Transverse colon (tissue), 4 donors: ENCODE measurements at places on chromosomes 7 and 10. TPM values are rescaled to one million over a fixed set of nuclear protein-coding genes. Genes with fewer than 3 reads are reported as not detected.

DNA sequence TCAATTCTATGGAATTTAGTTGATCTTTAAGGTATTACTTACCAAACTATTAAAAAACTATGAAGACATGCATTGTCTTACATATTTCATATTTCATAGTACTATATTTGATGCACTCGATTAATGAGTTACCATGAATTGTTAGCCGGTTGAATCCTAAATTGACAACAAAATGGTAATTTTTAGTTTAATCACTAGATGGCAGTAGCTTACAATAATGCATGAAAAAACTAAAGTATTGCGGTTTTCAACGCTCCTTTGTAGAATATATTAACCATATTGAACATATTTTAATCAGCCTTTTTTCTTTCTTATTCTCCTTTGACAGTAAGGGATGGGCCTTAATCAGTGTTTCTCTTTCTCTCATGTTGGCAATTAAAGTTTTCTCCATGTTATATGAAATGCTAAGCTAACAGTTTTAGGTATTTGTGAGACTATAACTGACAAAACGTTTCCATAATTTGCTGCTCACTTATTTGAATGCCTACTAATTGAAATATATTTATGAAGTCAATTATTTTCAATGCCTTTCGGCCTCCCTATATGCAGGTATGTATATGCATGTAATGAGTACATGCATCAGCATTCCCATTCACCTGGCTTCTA is 48.5 kb upstream of the ARL4A start:
- no peak for DNase-seq
- H3K27me3 ChIP-seq, result no peaks in the 10 kb centered on the region
- no peaks in the 10 kb centered on the region for H3K36me3 ChIP-seq
- no peaks in the 10 kb centered on the region for H3K4me1 ChIP-seq
- no peak overlapping the region for H3K4me3 ChIP-seq
- H3K27ac ChIP-seq, result no peak overlapping the region

DNA sequence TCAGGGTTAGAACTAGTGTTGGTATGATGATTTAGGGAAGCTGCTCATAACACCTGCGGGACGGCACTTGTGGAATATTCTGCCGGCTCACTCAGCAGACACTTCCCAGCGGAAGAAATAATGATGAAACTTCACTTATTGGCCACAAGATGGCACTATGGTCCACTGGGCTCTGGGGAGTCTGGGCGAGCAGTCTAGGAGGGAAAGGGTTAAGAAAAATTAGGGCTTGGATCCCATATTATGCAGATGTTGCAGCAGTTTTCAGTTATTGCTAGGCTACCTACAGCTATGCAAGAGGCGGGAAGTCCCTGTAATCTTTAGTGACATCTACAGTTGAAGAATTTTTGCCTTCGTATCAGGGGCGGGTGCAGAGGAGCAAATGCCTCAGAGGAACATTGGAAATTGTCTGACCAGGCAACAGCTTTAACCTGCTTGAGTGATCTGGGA is 238.7 kb upstream of the PRSS58 start:
- H3K27ac ChIP-seq, result no peak overlapping the region
- peaks cover 34% of the 10 kb centered on the region for H3K4me1 ChIP-seq
- peak; percentile 26 for DNase-seq
- H3K36me3 ChIP-seq, result no peaks in the 10 kb centered on the region

DNA sequence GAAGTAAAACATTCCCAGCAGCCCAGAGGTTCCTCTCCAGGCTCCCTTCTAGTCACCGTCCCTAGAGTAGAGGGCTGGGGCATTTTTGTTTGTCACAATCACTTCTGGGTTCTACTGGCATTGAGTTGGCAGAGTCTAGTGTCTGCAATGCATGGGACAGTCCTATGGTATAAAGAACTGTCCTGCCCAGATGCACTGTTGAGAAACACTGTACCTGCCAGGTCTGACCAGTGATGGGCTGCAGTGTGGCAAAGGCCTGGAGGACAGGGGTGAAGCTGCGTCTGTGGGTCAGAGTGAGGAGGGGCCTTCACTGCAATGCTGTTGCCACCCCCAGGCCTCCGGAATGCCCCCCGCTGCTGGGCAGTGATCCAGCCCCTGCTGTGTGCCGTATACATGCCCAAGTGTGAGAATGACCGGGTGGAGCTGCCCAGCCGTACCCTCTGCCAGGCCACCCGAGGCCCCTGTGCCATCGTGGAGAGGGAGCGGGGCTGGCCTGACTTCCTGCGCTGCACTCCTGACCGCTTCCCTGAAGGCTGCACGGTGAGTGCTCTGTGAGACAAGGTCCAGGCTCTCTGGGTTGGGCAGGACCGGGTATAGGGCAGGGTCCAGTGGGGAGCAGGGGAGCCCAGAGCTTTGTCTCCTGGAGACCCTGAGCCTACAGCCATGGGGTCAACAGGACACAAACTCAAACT is 14.8 kb downstream of the SMO start:
- no peak overlapping the region for H3K27ac ChIP-seq
- DNase-seq, result no peak
- no peaks in the 10 kb centered on the region for H3K36me3 ChIP-seq
- H3K27me3 ChIP-seq, result no peaks in the 10 kb centered on the region
- no peaks in the 10 kb centered on the region for H3K4me1 ChIP-seq

DNA sequence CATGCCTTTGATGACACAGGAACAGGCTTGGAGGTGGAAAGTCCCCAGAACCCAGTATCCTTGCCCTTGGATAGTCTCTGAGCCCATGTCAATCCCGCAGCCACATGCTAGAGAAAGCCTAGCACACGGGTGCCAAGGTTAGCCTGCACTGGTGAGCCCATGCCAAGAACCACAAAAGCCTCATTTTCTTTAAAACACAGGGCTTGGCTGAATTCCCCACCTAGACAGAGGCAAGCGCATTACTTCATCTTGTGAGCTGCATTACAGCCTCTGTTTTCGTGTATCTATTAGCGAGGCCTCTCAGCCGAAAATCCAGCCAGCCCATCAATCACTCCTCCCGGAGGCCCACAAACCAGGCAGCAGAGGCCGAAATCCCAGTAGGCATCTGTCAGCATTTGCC is 314.9 kb upstream of the AUTS2 start:
- no peaks in the 10 kb centered on the region for H3K4me1 ChIP-seq
- no peaks in the 10 kb centered on the region for H3K36me3 ChIP-seq
- H3K4me3 ChIP-seq, result no peak overlapping the region
- H3K27me3 ChIP-seq, result no peaks in the 10 kb centered on the region
- no peak for DNase-seq
- H3K27ac ChIP-seq, result no peak overlapping the region

GRCh38 chr10:127405221-127405620 is 143.9 kb upstream of the NPS start:
- no peak for DNase-seq
- H3K36me3 ChIP-seq, result no peaks in the 10 kb centered on the region
- no peaks in the 10 kb centered on the region for H3K27me3 ChIP-seq
- no peak overlapping the region for H3K4me3 ChIP-seq
- H3K4me1 ChIP-seq, result no peaks in the 10 kb centered on the region
- no peak overlapping the region for H3K27ac ChIP-seq

GRCh38 chr10:21926949-21927348 is 76.6 kb downstream of the DNAJC1 start:
- H3K4me1 ChIP-seq, result no peaks in the 10 kb centered on the region
- H3K36me3 ChIP-seq, result no peaks in the 10 kb centered on the region
- H3K27ac ChIP-seq, result no peak overlapping the region
- no peak for DNase-seq
- no peak overlapping the region for H3K4me3 ChIP-seq

DNA sequence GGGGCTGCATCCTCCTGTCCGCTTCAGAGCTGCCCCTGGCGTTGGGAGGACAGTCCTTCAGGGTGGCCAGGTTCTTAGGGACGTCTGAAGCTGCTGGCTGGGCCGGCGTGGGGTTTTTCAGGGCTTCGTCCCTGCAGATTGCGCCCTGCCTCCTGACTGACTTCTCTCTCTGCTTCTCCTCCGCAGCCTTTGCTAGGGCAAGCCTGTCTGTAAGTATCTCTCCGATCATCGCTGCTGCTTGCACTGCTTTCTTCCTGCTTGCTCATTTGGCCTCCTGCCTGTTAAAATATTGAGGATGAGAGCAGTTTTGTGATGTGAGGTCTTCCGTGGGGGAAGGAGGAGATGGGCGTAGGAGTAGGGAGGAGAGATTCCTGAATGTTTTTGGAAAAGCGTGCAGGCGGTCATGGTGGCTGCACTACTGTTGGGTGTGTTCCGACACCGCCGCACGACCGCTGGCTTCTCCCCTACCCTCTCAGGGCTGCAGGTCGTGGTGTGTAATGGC is 25.3 kb downstream of the PFKFB3 start:
- H3K4me3 ChIP-seq, result no peak overlapping the region
- peaks cover 60% of the 10 kb centered on the region for H3K36me3 ChIP-seq
- no peak overlapping the region for H3K27ac ChIP-seq
- no peaks in the 10 kb centered on the region for H3K4me1 ChIP-seq
- no peaks in the 10 kb centered on the region for H3K27me3 ChIP-seq

GRCh38 chr10:95877881-95878280 is 29.9 kb upstream of the CC2D2B start:
- H3K27me3 ChIP-seq, result no peaks in the 10 kb centered on the region
- H3K27ac ChIP-seq, result no peak overlapping the region
- no peak for DNase-seq
- no peaks in the 10 kb centered on the region for H3K36me3 ChIP-seq
- H3K4me3 ChIP-seq, result no peak overlapping the region
- no peaks in the 10 kb centered on the region for H3K4me1 ChIP-seq

DNA sequence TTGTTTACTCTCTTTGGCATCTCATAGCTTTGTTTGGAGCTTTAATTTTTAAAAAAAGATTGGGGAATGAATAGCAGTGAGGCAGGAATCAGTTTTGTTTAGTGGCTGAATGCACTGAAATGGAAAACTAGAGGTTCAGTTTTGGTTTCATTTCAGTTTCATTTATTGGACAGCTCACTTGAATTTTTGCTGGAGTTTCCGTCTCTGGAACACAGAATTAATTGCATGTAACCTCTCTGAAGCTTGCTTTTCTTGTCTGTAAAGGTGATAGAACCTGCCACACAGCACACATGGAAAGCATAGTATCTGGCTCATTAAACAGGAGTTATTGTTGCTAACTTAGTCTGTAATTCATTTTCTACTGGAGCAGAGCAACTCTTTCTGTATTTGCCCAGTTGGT is 7.1 kb downstream of the GRM8 start:
- no peak overlapping the region for H3K4me3 ChIP-seq
- H3K27ac ChIP-seq, result no peak overlapping the region
- peaks cover 25% of the 10 kb centered on the region for H3K27me3 ChIP-seq
- no peaks in the 10 kb centered on the region for H3K4me1 ChIP-seq

- H3K27me3 ChIP-seq, result no peaks in the 10 kb centered on the region
- no peaks in the 10 kb centered on the region for H3K4me1 ChIP-seq
- no peak overlapping the region for H3K27ac ChIP-seq
- H3K4me3 ChIP-seq, result no peak overlapping the region
These were observed 19.1 kb downstream of the UBTD1 start for GRCh38 chr10:97517778-97518300.

DNA sequence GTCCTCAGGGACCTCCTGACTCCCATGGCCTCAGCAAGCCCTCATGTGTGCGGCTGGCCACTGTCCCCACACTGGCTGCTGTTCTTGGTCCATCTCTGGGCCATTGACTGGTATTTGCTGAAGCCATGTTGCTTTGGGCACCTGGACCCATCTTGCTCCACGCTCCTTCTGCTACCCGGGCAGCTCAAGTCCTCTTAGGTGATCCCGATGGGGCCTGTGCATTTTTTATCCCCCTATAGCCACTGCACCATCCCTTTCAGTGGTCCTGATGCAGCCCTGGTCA is 16.7 kb downstream of the RAMP3 start:
- H3K27me3 ChIP-seq, result no peaks in the 10 kb centered on the region
- DNase-seq, result no peak
- no peaks in the 10 kb centered on the region for H3K36me3 ChIP-seq
- no peak overlapping the region for H3K4me3 ChIP-seq

GRCh38 chr7:98879198-98879978 is 1.1 kb downstream of the TRRAP start:
- no peaks in the 10 kb centered on the region for H3K27me3 ChIP-seq
- peaks cover 19% of the 10 kb centered on the region for H3K4me1 ChIP-seq
- peak overlapping the region; percentile 94 for H3K4me3 ChIP-seq
- peak overlapping the region; percentile 99 for H3K27ac ChIP-seq

GRCh38 chr10:110392868-110393740 is 88.4 kb upstream of the SMNDC1 start:
- H3K27ac ChIP-seq, result no peak overlapping the region
- DNase-seq, result peak; percentile 58
- H3K36me3 ChIP-seq, result no peaks in the 10 kb centered on the region
- no peaks in the 10 kb centered on the region for H3K27me3 ChIP-seq
- peaks cover 27% of the 10 kb centered on the region for H3K4me1 ChIP-seq
- H3K4me3 ChIP-seq, result no peak overlapping the region

DNA sequence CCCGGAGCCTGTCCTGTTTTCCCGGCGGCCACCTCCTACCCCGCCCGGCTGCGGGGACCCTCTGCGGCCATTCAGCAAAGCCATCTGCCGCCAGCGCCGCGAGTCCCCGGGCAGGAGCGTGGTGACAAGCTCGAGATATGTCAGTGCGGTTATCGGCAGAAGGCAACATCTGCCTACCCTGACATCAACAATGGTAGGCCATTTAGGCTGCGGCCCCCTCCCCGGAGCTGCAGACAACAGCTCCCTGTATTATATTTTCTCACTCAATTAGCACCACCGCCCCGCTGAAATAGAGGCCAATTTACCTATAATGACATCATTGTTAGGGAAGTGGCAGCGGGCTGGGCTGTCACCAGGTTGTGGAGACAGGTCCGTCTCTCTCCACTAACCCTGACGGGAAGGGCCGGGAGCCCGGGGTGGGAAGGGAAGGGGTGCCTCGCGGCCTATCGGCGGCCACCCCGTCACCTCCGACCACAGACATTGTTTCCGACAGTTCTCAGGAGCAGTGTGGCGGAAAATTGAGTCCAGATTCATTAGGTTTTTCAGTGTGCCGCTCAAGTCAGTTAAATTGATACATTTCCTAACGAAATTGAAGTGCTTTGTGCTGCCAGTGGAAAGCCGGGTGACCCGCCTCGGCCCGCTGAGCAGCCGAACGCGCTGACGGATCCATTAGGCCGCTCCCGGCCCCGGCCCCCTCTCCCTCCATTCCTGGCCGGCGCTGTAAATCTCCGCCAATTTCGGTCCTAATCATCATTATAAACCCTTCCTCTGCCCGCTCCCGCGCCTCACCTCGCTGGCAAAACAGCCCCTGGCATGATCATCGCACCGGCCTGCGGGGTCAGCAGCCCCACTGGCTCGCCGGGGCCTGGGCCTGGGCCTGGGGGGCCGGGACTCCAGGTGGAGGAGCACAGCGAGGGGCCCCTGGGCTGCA is 43.0 kb downstream of the UNCX start:
- peaks cover 57% of the 10 kb centered on the region for H3K27me3 ChIP-seq
- H3K4me3 ChIP-seq, result no peak overlapping the region
- H3K27ac ChIP-seq, result no peak overlapping the region
- DNase-seq, result no peak
- H3K36me3 ChIP-seq, result no peaks in the 10 kb centered on the region

- no peaks in the 10 kb centered on the region for H3K4me1 ChIP-seq
- H3K27ac ChIP-seq, result no peak overlapping the region
- DNase-seq, result no peak
- H3K27me3 ChIP-seq, result no peaks in the 10 kb centered on the region
These were observed 12.2 kb downstream of the LANCL2 start for GRCh38 chr7:55377162-55377817.

Gene METTL27
- total RNA-seq, result 29.5 TPM

Gene SFTPD
- not detected for total RNA-seq

Gene FRG2B
- total RNA-seq, result not detected
